Mesenchymal stem cell (in vitro differentiated cells and primary cell): ENCODE measurements at places on chromosomes 5 and 9.

DNA sequence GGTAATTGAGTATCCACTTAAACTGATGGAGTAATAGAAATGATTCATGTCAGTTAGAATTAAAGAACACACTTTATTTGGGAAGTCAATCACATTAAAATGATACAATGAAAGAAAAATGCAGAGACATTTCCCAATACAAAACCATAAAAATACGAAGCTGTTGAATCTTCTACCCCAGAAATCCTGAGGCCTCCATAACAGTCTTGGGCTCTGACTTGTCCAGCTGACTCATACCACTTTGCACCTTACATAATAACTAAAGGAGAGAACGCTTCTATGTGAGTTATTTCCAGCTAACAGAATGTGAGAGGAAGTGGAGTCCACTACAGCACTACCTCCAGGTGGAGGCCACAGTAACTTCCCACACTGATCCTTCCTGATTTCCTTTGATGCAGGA lies 305.0 kb downstream of the MRPS30 start:
- H3K27ac ChIP-seq, result peak overlapping the region; percentile 43
- H3K36me3 ChIP-seq, result no peaks in the 10 kb centered on the region
- no peaks in the 10 kb centered on the region for H3K27me3 ChIP-seq
- DNase-seq, result peak; percentile 40
- no peak overlapping the region for H3K4me3 ChIP-seq

GRCh38 chr5:158985492-158985891 lies 114.2 kb downstream of the EBF1 start:
- no peak overlapping the region for H3K27ac ChIP-seq
- no peak overlapping the region for H3K4me3 ChIP-seq
- no peaks in the 10 kb centered on the region for H3K27me3 ChIP-seq
- peaks cover 6% of the 10 kb centered on the region for H3K36me3 ChIP-seq

GRCh38 chr5:4953576-4953975 lies 186.6 kb upstream of the ADAMTS16 start:
- H3K4me1 ChIP-seq, result no peaks in the 10 kb centered on the region
- no peak overlapping the region for H3K27ac ChIP-seq
- H3K36me3 ChIP-seq, result no peaks in the 10 kb centered on the region
- H3K27me3 ChIP-seq, result peaks cover 66% of the 10 kb centered on the region

DNA sequence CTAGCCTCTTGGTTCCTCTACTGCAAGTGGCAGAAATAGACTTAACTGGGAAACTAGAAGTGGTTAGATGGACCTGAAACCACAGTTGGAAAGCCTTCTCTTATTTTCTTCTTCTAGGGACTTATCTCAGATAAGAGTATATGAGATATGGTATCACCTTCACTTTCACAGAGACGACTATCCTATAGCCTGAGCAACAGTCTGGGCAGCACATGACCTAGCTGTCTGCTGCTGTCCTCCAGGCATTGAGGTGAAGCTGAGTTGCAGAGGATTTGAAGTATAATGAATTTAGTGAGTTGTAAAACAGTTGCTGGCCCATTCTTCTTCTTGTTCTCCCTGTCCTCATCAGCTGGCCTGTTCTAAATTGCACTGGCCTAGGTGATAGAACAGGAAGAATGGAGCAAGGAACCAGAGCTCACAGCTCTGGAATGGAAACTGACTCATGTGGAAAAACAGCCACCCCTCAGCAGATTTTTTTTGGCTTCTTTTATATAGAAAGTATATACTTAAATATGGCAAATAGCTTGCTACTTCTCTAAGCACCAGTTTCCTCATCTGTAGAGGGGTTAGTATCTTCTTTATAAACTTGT lies 27.8 kb downstream of the RECK start:
- no peaks in the 10 kb centered on the region for H3K27me3 ChIP-seq
- peaks cover 4% of the 10 kb centered on the region for H3K4me1 ChIP-seq
- peaks cover 88% of the 10 kb centered on the region for H3K36me3 ChIP-seq

GRCh38 chr5:173835131-173835530 lies 53.0 kb upstream of the CPEB4 start:
- H3K4me1 ChIP-seq, result peaks cover 4% of the 10 kb centered on the region
- H3K27me3 ChIP-seq, result no peaks in the 10 kb centered on the region
- no peaks in the 10 kb centered on the region for H3K36me3 ChIP-seq

GRCh38 chr9:129036923-129037766 lies 719 bp downstream of the MIGA2 start:
- H3K4me1 ChIP-seq, result peaks cover 17% of the 10 kb centered on the region
- peak overlapping the region; percentile 72 for H3K4me3 ChIP-seq
- H3K27me3 ChIP-seq, result no peaks in the 10 kb centered on the region
- H3K36me3 ChIP-seq, result peaks cover 20% of the 10 kb centered on the region
- DNase-seq, result no peak

GRCh38 chr9:87340391-87340790 lies 157.3 kb upstream of the DAPK1 start:
- DNase-seq, result no peak
- H3K27ac ChIP-seq, result no peak overlapping the region
- H3K4me1 ChIP-seq, result peaks cover 19% of the 10 kb centered on the region
- no peaks in the 10 kb centered on the region for H3K27me3 ChIP-seq
- no peak overlapping the region for H3K4me3 ChIP-seq
- H3K36me3 ChIP-seq, result no peaks in the 10 kb centered on the region

GRCh38 chr5:95261437-95262175 lies 23.3 kb downstream of the MCTP1 start:
- H3K27me3 ChIP-seq, result peaks cover 4% of the 10 kb centered on the region
- no peak overlapping the region for H3K27ac ChIP-seq
- no peak overlapping the region for H3K4me3 ChIP-seq

- DNase-seq, result no peak
- no peak overlapping the region for H3K27ac ChIP-seq
- H3K4me1 ChIP-seq, result peaks cover 2% of the 10 kb centered on the region
Observed at GRCh38 chr9:86604741-86605140, 250.5 kb upstream of the TUT7 start.

GRCh38 chr5:1007221-1007680 lies 1.4 kb upstream of the NKD2 start:
- H3K36me3 ChIP-seq, result no peaks in the 10 kb centered on the region
- no peak overlapping the region for H3K27ac ChIP-seq
- no peak for DNase-seq
- peaks cover 22% of the 10 kb centered on the region for H3K4me1 ChIP-seq
- no peak overlapping the region for H3K4me3 ChIP-seq
- peaks cover 81% of the 10 kb centered on the region for H3K27me3 ChIP-seq

DNA sequence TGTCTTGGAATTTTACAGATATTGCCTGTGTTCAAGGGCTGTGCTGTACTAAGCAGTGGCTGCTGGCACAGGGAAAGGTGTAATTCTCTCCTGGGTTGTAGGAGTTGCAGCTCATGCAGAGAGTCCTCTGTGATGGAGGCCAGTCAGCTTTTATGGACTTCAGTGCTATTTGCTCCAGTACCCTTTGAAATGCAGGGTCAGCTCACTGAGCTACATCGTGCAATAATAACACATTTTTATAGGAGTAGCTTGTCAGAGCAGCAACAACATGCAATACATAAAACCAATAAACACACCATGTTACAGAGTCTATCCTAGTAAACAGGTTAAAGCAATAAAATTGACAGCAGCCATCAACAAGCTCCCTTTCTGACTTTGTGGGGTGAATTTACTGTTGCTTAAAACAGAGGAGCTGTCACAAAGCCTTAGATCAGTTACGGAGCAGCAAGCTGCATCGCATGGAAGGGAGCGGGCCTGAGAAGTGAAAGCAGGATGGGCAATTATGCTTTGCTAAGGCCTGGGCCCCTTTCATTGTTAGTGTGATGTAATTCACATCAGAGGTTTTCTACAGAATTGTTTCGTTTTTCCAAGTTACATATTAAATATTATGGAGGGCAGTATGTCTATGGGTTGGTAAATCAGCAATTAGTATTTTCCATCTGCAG lies 16.8 kb downstream of the CD180 start:
- no peak for DNase-seq
- H3K4me1 ChIP-seq, result no peaks in the 10 kb centered on the region
- no peaks in the 10 kb centered on the region for H3K36me3 ChIP-seq

GRCh38 chr5:15893866-15894265 lies 285.7 kb downstream of the MARCHF11 start:
- no peaks in the 10 kb centered on the region for H3K27me3 ChIP-seq
- no peaks in the 10 kb centered on the region for H3K36me3 ChIP-seq
- no peak overlapping the region for H3K27ac ChIP-seq
- no peak for DNase-seq
- H3K4me3 ChIP-seq, result no peak overlapping the region
- peaks cover 10% of the 10 kb centered on the region for H3K4me1 ChIP-seq

DNA sequence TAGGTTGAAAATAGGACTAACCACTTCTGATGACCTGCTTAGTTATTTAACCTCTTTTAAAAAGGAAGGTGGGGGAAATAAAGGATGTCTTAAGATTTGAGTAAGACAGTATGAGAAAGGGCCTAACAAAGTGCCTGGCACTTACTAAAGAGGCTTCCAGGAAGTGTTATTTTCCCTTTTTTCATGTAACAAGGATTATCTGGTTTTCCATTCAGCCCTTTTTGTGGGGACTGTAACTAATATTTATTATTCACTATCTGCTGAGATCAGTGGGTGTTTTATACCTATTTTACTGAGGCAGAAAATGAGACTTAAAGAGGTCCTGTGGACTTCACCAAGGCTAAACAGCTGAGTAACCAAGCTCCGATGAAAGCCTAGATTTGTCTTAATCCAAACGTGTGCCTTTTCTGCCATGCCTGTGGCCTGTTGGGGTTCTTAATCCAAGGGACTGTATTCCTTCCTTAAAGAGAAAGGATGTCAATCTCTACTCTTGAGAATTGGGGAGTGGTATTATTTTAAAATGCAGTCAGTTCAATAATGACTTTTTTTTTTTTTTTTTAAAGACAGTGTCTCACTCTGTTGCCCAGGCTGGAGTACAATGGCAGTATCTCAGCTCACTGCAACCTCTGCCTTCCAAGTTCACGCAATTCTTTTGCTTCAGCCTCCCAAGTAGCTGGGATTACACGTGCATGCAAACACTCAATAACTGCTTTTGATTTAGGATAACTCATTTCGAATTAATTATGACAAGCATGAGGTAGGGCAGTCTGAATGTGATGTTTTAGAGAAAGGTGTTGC lies 6.5 kb downstream of the JMY start:
- DNase-seq, result no peak
- H3K4me1 ChIP-seq, result peaks cover 3% of the 10 kb centered on the region
- no peaks in the 10 kb centered on the region for H3K36me3 ChIP-seq
- no peaks in the 10 kb centered on the region for H3K27me3 ChIP-seq
- no peak overlapping the region for H3K4me3 ChIP-seq

DNA sequence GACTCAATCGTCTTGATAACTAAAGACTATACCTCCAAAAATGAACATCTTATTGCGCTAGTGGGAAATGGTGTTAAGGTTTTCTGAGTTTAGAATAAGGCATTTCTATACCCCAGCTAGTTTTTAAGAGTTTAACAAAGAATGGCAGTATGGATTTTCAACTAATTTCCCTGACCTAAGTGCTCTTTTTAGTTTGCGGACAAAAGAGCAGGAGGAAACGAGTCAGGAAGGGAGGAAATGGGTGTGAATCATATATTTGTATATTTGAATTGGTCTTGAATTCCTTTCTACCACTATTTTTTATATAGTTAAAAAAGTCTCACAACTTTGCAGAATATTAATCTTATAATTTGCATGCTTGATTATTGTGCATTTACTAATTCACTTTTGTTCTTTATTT lies 516.3 kb upstream of the ZNF608 start:
- H3K36me3 ChIP-seq, result no peaks in the 10 kb centered on the region
- H3K27me3 ChIP-seq, result no peaks in the 10 kb centered on the region
- DNase-seq, result no peak
- no peak overlapping the region for H3K27ac ChIP-seq
- H3K4me1 ChIP-seq, result no peaks in the 10 kb centered on the region
- no peak overlapping the region for H3K4me3 ChIP-seq

GRCh38 chr5:177025101-177025601 lies 2.7 kb downstream of the ZNF346 start:
- no peak overlapping the region for H3K27ac ChIP-seq
- no peak overlapping the region for H3K4me3 ChIP-seq
- peaks cover 8% of the 10 kb centered on the region for H3K4me1 ChIP-seq
- peaks cover 21% of the 10 kb centered on the region for H3K36me3 ChIP-seq
- no peak for DNase-seq

DNA sequence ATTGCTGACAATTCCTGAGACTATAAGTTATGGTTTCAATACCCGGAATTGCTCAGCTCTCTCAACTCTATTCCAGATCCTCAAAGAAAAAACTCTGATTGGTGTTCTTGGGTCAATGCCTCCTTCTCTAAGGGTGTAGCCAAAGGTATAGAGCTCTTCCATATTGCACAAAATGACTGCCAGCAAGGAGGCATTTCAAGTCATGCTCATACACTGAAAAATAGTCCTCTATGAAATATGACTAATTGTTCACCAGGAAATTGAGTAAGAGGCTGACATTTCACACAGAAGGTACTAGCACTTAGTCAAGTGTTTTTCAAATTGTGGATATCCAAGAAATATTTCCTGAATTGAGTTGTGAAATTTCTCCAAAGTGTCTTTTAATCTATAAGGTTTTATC lies 111.1 kb upstream of the KLF9 start:
- H3K27me3 ChIP-seq, result peaks cover 3% of the 10 kb centered on the region
- H3K4me1 ChIP-seq, result no peaks in the 10 kb centered on the region
- no peaks in the 10 kb centered on the region for H3K36me3 ChIP-seq
- no peak for DNase-seq

GRCh38 chr9:104740621-104741020 lies 6.9 kb upstream of the NIPSNAP3A start:
- H3K27ac ChIP-seq, result no peak overlapping the region
- H3K4me1 ChIP-seq, result no peaks in the 10 kb centered on the region

GRCh38 chr9:134943836-134944235 lies 26.1 kb upstream of the FCN1 start:
- no peak for DNase-seq
- H3K27me3 ChIP-seq, result peaks cover 72% of the 10 kb centered on the region
- no peak overlapping the region for H3K4me3 ChIP-seq
- H3K4me1 ChIP-seq, result no peaks in the 10 kb centered on the region
- H3K27ac ChIP-seq, result no peak overlapping the region
- H3K36me3 ChIP-seq, result no peaks in the 10 kb centered on the region

- DNase-seq, result no peak
- no peak overlapping the region for H3K27ac ChIP-seq
- no peaks in the 10 kb centered on the region for H3K4me1 ChIP-seq
- no peaks in the 10 kb centered on the region for H3K27me3 ChIP-seq
- no peaks in the 10 kb centered on the region for H3K36me3 ChIP-seq
Observed at GRCh38 chr9:35226651-35227050, 64.8 kb downstream of the UNC13B start.

GRCh38 chr9:107684224-107684623 lies 194.7 kb upstream of the KLF4 start:
- no peaks in the 10 kb centered on the region for H3K4me1 ChIP-seq
- H3K27me3 ChIP-seq, result no peaks in the 10 kb centered on the region
- H3K4me3 ChIP-seq, result no peak overlapping the region

GRCh38 chr5:118561971-118562370 lies 426.4 kb downstream of the DTWD2 start:
- no peaks in the 10 kb centered on the region for H3K27me3 ChIP-seq
- no peak for DNase-seq
- H3K4me3 ChIP-seq, result no peak overlapping the region
- no peaks in the 10 kb centered on the region for H3K36me3 ChIP-seq

DNA sequence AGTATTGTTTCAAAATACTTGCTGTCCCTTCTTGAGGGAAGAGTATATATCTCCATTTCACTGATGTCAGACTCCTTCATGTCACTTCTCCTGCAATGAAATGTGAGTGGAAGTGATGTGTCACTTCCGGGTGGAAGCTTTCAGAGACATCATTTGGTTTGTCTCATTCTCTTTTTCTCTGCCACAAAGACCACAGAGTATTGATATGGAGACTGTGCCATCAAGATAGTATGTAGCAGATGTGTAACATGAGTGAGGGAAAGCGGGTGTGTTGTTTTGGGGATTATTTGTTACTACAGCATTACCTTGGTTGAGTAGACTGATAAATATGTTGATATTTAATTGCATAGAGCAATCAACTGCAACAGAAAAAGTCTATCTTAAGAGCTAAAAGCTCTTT lies 169.8 kb downstream of the FBXL7 start:
- no peaks in the 10 kb centered on the region for H3K4me1 ChIP-seq
- H3K27me3 ChIP-seq, result no peaks in the 10 kb centered on the region
- no peak overlapping the region for H3K4me3 ChIP-seq
- no peak overlapping the region for H3K27ac ChIP-seq
- no peak for DNase-seq
- no peaks in the 10 kb centered on the region for H3K36me3 ChIP-seq
